Right hindlimb (tissue), 1 donor: ENCODE measurements at places on chromosomes 11 and 22.
A peak's percentile ranks its signal among the peaks of the same experiment; 100 is the strongest.

GRCh38 chr11:130144141-130144540 lies 15.4 kb upstream of the ST14 start:
- no peak for DNase-seq

DNA sequence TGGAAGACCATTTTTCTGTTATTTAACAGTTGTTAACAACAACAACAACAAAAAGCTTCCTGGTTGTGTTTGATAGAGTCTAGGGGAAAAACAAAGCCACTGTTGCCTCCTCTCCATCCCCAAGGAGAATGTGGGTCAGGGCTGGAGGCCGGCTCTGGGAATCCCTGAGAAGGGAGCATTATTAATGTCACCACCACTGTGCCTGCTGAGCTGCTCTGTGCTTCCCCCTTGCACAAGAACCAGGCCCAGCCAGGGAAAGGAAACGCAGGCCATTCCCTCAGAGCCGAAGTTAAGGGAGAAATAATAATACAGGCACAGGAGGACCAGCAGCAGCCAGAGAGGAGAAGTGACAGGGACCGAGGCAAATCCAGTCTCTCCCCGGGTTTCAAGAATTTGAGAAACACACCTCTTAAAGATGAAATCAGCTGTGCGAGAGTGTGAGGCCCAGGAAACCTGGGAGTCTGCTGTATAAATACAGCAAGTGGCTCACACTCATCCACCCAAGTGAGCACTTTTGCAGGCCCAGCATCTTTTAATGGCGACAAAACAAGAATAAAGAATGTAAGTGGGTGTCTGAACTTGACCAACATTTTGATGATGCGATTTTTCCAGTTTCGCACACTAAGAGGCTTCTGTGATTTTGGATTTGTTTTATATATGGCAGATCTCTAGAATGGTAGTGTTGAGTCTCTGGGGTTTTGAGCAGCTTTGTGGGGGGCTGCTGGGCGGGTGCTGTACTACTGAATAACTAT lies 539.2 kb downstream of the NTM start:
- DNase-seq, result no peak

- no peak for DNase-seq
These were observed 72.8 kb downstream of the LRRC32 start for GRCh38 chr11:76597533-76598425.

DNA sequence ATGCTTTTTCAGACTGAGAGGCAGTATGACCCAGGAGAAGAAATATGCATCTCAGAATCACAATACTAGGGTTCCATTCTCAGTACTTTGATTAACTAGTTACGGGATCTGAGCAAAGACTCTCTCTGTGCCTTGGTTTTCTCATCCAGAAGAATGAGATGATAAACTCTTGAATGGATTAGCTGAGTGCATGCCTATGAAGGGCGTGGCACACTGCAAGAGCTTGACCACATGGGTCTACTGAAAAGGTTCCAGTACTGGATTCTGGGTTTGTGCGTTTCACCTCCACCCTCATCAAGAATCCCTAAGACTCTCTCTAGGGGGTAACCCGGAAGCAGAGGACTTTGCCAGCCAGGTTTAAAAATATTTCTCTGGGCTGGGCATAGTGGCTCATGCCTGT lies 25.6 kb downstream of the PGA5 start:
- no peak for DNase-seq

- no peak for DNase-seq
These were observed 19.7 kb downstream of the CLNS1A start for GRCh38 chr11:77617892-77618291.

DNA sequence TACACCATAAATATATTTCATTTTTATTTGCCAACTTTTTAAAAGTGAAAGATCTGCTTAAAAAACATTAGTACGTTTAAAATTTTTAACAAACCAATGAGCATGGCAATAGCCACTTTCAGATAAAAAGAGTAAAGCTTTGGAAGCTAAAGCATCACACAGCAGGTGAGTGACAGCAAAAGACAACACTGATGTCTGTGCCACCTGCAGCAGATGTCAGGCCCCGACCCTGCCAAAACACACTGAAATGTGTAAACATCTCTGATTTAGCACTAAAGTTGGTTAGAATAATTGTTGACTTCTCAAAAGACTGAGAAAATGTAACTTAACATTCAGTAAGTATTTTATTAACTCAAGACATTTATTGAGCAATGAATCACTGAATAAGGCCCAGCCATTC lies 232.9 kb downstream of the DLG2 start:
- no peak for DNase-seq

DNA sequence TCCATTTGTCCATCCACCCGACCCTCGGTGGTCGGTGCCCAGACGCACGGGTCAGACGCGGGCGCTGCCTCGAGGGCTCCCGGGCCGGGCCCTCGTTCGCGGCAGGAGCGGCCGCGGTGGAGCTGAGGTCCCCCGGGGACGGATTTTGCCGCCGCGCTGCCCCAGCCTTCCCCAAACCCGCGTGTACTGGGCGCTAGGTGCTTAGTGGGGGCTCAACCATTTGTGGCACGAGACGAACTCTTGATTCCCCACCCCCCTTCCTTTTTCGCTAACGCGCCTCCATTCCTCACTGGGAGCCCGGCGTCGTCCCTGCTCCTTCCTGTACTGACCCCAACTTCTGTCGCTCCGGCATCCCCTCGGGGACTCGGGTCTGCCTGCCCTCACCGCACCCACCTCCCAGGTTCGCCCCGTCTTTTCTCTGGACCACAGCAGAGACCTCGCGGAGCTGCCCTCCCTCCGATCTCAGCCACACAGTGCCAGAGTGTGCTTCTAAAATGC lies 789 bp upstream of the CBX7 start:
- DNase-seq, result no peak

DNA sequence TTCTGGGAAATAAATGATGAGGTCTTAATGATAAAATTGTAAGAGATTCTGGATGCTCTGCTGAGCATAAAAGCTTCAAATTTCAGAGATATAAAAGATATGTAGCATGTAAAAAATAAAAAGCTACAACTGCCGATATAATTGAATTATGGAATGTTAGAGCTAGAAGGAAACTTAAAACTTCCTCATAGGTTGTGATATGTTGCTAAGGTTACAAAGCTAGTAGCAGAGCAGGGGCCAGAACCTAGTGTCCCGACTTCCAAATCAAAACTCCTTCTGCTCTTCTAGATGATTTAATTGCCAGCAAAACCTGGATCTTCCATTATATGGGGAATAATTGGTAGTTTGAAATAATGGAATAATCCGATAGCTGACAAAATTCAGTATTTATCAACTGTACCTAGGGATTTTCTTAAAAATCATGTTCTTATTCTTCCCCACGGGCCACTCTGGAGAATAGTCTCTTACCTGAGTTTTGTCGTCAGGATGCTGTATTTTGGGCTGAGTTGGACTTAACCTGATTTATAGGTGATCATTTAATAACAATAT lies at the start of gene ASCL3:
ASCL3 (minus strand) TSS at position 499 of the 549 bp plus-strand sequence. CDS start 4,855 bp downstream, outside the sequence.
- DNase-seq, result no peak

- no peak for DNase-seq
These were observed 10.2 kb upstream of the P4HA3 start for GRCh38 chr11:74321487-74322188.

DNA sequence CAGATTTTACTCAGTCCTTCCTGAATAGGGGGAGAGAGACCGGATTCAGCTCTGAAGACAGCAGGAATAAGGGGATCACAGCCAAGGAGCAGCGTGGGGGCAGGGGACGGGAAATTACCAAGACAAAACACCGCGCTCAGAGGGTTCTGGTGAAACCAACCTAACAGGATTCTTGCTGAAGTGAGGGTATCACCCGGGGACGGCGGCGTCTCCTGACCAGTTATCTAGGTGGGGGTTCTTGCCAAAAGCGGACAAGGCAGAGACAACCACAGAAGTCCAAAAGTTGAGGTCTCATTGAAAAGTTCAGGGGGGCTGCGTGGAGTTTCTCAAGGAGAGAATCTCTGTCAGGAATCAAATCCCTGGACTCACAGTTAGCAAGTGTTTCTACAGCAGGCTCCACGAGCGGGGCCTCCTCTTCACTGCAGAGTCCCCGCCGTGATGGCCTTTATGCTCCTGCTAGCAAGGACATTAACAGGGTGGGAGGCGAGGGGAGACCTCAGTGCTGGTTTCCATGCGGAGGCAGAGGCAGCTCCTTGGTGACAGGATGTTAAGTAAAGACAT lies 291.0 kb downstream of the BRD1 start:
- no peak for DNase-seq

DNA sequence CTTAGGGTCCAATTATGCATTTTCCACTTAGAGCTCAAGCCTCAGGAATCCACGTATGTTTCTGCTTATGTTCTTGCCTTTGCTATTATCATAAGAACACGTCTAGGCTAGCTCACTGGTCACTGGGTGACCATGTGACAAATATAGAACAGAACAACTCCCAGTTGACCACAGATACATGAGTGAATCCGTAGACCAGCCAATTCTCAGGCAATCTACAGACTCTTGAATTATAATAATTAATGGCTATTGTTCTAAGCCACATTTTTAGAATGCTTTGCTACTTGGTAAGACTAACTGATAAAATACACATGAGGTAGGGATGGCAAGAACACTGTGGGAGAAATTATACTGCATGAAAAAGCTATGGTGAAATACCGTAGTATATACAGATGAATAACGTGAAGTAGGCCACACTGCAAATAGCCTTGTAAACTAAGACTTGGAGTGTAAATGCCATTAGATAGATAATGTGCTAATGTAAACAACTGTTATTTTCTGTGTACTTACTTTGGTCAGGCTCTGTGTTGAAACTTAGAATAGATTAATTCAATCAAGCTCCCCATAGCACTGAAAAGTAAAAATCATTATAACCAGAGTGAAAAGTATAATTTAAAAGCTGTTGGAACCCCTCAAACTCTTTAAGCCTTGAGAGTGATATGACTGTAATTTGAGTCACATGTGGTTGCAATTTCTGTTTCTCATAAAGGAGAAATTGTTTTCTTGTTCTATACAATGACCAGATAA lies 366.2 kb upstream of the CCDC179 start:
- DNase-seq, result no peak

- DNase-seq, result no peak
These were observed 31.0 kb downstream of the DSCAML1 start for GRCh38 chr11:117766026-117766425.

GRCh38 chr11:112298535-112298934 lies 37.9 kb upstream of the PLET1 start:
- DNase-seq, result peak; percentile 34

DNA sequence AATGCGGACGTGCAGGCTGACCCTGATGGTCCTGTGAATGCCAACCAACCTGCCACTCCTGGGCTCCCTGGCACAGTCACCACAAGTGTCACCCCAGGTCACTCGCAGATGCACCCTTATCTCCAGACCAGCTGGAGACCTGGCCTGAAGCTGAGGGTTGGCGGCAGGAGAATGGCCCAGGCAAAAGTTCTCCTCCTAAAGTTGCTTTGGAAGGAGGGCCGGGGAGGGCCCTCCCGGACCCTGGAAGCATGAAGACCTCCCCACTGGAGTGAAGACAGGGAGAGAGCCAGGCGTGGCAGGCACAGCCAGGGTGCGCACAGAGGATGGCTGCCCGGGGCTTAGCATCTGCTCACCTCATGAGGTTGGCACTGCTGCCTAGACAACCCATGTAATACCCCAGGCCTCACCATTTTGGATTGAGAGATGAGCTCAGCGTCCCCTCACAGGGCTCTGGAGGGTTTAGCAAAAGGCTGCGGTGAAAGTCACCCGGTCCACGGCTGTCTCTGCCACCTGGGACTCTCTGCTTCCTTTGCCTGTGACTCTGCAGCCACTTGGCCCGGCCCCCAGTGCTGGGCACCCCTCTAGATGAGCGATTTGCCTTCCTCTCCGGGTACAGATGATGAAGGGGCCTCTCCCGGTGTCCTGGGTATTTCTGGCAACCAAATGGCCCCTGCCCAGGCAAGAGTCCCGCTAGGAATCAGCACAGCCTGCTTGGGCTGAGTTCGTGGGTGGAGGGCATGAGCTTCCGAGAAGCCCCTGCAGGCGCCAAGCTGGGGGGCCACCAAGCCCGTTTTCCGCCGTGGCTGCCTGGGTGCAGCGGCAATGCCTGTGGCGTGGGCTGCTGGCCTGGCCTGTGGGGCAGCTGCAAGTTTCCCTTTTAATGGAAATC lies 48.3 kb upstream of the SEPTIN5 start:
- no peak for DNase-seq

DNA sequence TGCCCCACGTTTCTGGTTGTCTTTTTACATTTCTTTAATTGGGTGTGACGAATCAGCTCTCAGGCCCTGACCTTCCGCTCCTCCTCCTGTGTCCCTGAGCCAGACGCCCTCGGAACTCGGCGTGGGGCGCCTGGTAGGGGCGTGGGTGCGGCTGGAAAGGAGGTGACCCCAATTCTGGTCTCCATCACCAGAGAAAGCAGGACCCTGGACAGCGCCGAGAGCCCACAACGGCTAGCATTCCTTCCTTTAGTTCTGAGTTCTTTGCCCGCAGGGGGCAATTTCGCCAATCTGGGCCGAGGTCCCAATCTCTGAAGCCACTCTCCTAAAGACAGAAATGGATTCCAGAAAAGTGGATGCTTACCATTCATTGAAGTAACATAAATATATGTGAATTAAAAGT lies 11.7 kb upstream of the RBMXL2 start:
- DNase-seq, result no peak

- peak; percentile 27 for DNase-seq
These were observed 4.6 kb upstream of the TMEM126A start for GRCh38 chr11:85643191-85643614.

DNA sequence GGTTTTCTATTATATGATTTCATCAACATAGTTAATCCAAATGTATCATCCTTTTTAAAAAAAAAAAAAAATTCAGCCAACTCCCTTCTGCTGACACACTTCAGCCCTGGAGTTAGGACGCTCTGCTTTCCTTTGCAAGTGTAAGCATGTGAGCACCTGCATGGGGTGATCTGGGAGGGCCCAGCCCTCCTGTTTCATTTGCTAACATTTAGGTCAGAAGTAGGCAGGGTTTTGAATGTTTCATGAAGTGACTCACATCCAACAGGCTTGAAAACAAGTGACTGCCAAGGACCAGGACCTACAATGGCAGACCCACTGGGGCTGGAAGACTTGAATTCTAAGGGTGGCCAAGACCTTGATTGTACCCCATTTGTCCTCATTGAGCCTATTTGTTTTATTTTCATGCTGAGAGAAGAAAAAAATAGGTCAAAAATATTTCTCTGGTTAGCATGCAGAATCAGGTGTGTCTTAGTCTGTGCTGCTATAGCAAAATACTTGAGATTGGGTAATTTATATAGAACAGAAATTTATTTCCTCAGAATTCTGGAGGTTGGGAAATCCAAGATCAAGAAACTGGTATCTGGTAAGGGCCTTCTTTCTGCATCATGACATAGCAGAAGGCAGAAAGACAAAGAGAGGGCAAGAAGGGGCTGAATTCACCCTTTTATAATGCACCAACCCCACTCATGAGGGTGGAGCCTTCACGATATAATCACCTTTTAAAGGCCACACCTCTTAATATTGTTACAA lies 137.6 kb downstream of the CD44 start:
- DNase-seq, result no peak

- DNase-seq, result no peak
These were observed 54.9 kb downstream of the ME3 start for GRCh38 chr11:86617502-86617901.

DNA sequence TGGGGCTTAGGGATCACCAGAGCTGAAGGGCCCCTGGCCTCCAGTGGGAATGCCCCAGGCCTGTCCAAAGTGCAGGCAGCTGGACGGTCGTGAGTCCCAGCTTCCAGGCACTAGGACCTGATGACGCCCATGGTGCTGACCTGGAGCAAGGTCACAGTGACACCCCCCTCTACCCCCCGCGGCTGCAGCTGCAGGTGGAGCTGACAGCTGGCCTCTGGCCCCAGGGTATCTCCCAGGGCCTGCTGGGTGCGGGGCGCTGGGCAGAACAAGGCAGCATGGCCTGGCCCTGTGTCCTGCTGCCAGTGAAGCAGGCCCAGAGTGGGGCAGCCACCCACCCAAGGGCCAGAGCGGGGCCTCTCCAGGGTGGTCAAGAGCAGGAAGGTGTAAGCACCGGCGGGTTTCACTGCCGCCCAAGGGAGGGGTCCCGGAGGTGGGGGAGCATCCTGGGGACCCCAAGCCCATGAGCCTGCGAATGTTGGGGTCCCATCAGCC lies 553 bp upstream of the TCIRG1 start:
- no peak for DNase-seq
